ENCODE measurements at places on chromosomes 3 and 15.

- H3K36me3 ChIP-seq, result no peaks in the 10 kb centered on the region
- DNase-seq, result no peak
- peak overlapping the region; percentile 51 for H3K4me3 ChIP-seq
- no peak overlapping the region for H3K27ac ChIP-seq
Measured at GRCh38 chr3:87088993-87089841, 98.3 kb upstream of the VGLL3 start.

- H3K36me3 ChIP-seq, result peaks cover 13% of the 10 kb centered on the region
- peak overlapping the region; percentile 16 for H3K4me3 ChIP-seq
- H3K4me1 ChIP-seq, result peaks cover 34% of the 10 kb centered on the region
- H3K27ac ChIP-seq, result peak overlapping the region; percentile 86
- H3K27me3 ChIP-seq, result no peaks in the 10 kb centered on the region
Measured at GRCh38 chr3:183517607-183518006, 37.9 kb downstream of the KLHL6 start.

DNA sequence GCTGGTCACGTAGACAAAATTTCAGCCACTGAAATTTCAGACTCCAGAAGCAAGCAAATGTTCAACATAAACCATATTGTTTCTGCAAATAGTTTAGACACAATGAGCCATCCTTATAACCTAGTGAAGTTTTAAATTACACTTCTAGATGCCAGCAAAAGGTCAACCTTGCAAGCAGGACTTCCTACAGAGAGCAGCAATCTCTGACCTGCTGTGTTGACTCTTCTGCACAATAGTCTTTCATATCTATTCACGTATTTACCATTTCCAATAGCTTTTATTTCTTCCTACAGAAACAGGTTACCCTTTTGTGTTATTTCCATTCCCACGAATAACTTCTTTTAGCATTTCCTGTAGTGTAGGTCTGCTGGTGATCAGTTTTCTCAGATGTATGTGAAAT, 10.6 kb downstream of the LMLN start:
- no peaks in the 10 kb centered on the region for H3K27me3 ChIP-seq
- no peak overlapping the region for H3K4me3 ChIP-seq
- H3K4me1 ChIP-seq, result no peaks in the 10 kb centered on the region
- no peak overlapping the region for H3K27ac ChIP-seq

- peaks cover 61% of the 10 kb centered on the region for H3K4me1 ChIP-seq
- peak overlapping the region; percentile 58 for H3K4me3 ChIP-seq
- H3K36me3 ChIP-seq, result peaks cover 2% of the 10 kb centered on the region
- peak overlapping the region; percentile 92 for H3K27ac ChIP-seq
- DNase-seq, result no peak
- H3K27me3 ChIP-seq, result no peaks in the 10 kb centered on the region
Measured at GRCh38 chr15:38689522-38689921, 124.9 kb upstream of the RASGRP1 start.

- no peak overlapping the region for H3K27ac ChIP-seq
- no peaks in the 10 kb centered on the region for H3K27me3 ChIP-seq
- H3K36me3 ChIP-seq, result no peaks in the 10 kb centered on the region
- H3K4me1 ChIP-seq, result peaks cover 1% of the 10 kb centered on the region
- no peak overlapping the region for H3K4me3 ChIP-seq
Measured at GRCh38 chr15:48283396-48284145, 47.7 kb upstream of the DUT start.

DNA sequence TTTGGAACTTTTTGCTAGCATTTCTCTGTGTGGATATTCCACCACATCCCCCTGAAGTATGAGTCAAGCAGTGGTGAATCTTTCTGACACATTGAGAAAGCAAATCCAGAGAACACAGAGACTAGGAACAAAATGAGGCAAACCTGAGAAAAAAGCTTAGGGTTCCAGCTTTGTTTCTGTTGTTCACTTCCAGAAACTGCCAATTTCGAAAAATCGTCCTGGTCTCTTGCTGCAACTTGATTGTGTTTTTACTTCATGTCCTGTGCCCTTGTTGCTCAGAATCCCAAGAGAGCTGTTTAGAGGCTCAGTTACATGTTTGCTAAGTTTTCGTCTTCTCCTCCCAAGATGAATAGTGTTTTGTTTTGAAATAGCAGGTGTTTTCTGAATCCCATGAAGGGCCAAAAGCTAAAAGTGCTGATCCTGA, 13.7 kb downstream of the MAP2K1 start:
- peak overlapping the region; percentile 57 for H3K27ac ChIP-seq
- H3K27me3 ChIP-seq, result no peaks in the 10 kb centered on the region
- no peak for DNase-seq
- no peak overlapping the region for H3K4me3 ChIP-seq
- peaks cover 15% of the 10 kb centered on the region for H3K36me3 ChIP-seq

GRCh38 chr3:171966533-171967136, 72.7 kb upstream of the FNDC3B start:
- no peak overlapping the region for H3K27ac ChIP-seq

DNA sequence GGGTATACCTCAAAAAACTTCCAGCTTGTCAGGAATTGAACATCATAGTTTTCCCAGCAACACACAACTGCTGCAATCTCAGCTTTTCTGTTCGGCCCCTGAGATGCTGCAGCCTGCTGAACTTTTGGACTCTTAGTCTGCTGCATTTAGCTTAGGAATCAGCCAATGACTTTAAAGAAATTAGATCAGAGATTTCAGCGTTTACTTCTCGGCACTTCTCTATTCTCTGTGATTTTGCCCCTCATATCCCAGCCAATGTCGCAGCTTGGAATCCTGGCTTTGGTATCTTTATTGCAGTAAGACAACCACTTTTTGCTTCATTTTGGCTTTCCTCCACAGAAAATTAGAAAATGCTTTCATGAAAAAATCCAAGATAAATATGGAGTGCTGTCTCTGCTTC, 86.3 kb upstream of the MCTP2 start:
- H3K36me3 ChIP-seq, result no peaks in the 10 kb centered on the region
- H3K27me3 ChIP-seq, result peaks cover 56% of the 10 kb centered on the region
- no peak overlapping the region for H3K4me3 ChIP-seq
- no peak overlapping the region for H3K27ac ChIP-seq
- H3K4me1 ChIP-seq, result no peaks in the 10 kb centered on the region

All from effector memory CD8-positive, alpha-beta T cell (primary cell).